ENCODE measurements at places on chromosomes 2 and 18. TPM values are rescaled to one million over a fixed set of nuclear protein-coding genes. Genes with fewer than 3 reads are reported as not detected.

The COL4A4 gene
- total RNA-seq, result 0.67 TPM

- H3K4me3 ChIP-seq, result no peak overlapping the region
- H3K27ac ChIP-seq, result no peak overlapping the region
- no peaks in the 10 kb centered on the region for H3K36me3 ChIP-seq
- DNase-seq, result no peak
These were observed 189.4 kb downstream of the MSH2 start for GRCh38 chr2:47592381-47592780.

GRCh38 chr2:16832910-16833309 lies 167.3 kb upstream of the CYRIA start:
- no peaks in the 10 kb centered on the region for H3K27me3 ChIP-seq
- H3K4me3 ChIP-seq, result no peak overlapping the region
- H3K27ac ChIP-seq, result no peak overlapping the region
- DNase-seq, result no peak

The TUBA4B gene
- total RNA-seq, result not detected

DNA sequence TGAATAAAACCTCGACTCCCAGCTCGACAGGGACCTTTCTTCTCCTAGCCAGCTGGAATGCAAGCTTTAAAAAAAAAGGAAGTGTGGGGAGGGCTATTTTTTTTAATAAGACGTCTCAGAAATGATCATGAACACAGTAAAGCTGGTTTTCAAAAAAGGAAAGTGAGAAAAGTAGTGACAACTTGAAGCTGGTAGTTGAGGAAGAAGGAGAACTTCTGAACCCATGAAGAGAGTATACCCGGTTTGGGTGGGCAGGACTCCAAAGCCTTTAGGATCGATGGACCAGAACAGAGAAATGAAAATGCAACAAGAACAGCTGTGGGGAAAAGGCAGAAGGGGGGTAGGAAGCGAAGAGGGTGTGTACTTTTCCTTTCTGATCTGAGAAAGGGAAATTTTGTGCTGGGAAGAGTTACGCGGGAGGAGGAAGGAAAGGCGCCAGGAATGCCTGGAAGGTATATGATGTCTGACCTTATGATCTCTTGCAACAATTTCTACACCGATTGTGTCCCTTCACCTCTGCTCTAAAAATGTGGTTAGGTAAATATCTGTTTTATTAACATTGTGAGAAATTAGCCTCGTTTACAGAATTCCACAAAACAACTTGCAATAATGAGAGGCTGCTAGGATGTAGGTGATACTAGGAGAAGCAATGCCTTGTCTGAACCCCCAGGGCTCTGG lies 22.6 kb upstream of the CYP1B1 start:
- no peak for DNase-seq
- H3K4me3 ChIP-seq, result 0 out of 2 replicates have a peak overlapping the region, but pooled peaks have one; percentile 1
- H3K27me3 ChIP-seq, result peaks cover 39% of the 10 kb centered on the region

GRCh38 chr2:121478996-121479745 lies 51.5 kb upstream of the RNU4ATAC start:
- H3K36me3 ChIP-seq, result no peaks in the 10 kb centered on the region
- no peak for DNase-seq
- H3K27me3 ChIP-seq, result no peaks in the 10 kb centered on the region

The IL1RL2 gene
- total RNA-seq, result not detected

The NXPH2 gene
- 6.9 TPM for total RNA-seq

The ECEL1 gene
- total RNA-seq, result 6.5 TPM

The ARHGEF4 gene
- 13.3 TPM for total RNA-seq

The NYAP2 gene
- total RNA-seq, result not detected

DNA sequence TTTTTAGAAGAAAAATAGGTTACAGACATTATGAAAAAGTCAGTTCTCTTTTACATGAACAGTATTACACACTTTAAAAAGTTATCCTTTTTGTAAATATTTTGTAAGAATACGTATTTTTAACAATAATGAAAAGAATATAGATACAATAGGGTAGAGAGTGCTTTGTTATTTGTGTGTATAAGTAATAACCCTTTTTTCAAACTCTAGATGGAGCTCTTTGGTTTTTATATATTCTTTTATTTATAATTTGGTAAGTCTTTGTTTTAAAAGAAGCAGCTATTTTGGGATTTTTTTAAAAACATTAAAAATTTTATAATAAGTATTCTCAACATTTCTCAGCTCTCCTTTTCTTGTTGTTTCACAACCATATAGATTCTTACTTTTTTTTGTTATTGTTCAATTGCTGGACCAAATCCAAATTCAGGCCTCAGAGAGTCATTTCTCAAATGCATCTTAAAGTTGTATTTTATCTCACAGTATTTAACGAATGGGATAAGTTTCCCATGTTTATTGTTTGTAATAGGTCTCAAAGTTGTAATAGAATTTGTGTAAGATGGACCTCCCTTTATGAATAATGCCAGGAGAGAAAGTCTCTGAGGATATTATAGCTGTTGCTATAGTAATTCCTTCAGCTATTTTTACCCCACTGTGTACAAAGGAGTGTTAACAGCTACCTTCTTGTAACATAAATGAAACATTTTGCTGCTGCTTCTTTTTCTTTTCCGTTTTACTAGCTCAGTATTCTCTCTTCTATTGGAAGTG lies 46.4 kb downstream of the ACYP2 start:
- no peaks in the 10 kb centered on the region for H3K27me3 ChIP-seq
- H3K4me3 ChIP-seq, result no peak overlapping the region
- H3K36me3 ChIP-seq, result no peaks in the 10 kb centered on the region
- DNase-seq, result no peak
- no peaks in the 10 kb centered on the region for H3K4me1 ChIP-seq
- H3K27ac ChIP-seq, result no peak overlapping the region

GRCh38 chr2:85243101-85244072 lies 84.4 kb downstream of the TGOLN2 start:
- H3K27me3 ChIP-seq, result no peaks in the 10 kb centered on the region
- peak overlapping the region; percentile 1 for H3K27ac ChIP-seq
- H3K4me1 ChIP-seq, result peaks cover 50% of the 10 kb centered on the region
- H3K36me3 ChIP-seq, result no peaks in the 10 kb centered on the region
- no peak overlapping the region for H3K4me3 ChIP-seq
- DNase-seq, result peak; percentile 83

- peaks cover 40% of the 10 kb centered on the region for H3K27me3 ChIP-seq
- H3K4me3 ChIP-seq, result no peak overlapping the region
- H3K36me3 ChIP-seq, result no peaks in the 10 kb centered on the region
- DNase-seq, result no peak
- no peak overlapping the region for H3K27ac ChIP-seq
- H3K4me1 ChIP-seq, result peaks cover 13% of the 10 kb centered on the region
These were observed 9.5 kb upstream of the TNS1 start for GRCh38 chr2:218012284-218012683.

All from H1 (cell line).